ENCODE measurements at places on chromosomes 2 and 18.

GRCh38 chr2:161876416-161876815, 197.6 kb downstream of the DPP4 start:
- no peak for DNase-seq

GRCh38 chr2:176789751-176790150, 422.8 kb upstream of the HNRNPA3 start:
- DNase-seq, result no peak

DNA sequence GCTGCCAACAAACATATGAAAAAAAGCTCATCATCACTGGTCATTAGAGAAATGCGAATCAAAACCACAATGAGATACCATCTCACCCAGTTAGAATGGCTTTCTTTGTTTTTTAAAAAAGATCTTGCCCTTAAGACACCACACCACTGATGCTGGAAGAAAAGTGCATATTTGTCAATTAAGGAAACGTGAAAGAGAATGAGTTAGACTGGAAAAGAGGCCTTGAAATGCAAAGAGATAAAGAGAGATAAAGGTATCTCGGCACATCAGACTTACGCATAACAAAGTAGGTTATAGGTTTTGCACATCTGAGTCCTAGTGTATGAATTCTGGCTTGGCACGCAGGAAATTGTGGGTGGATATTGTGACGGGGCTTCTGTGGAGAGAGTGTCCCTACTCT, 149.5 kb downstream of the MTX2 start:
- no peak for DNase-seq

- DNase-seq, result no peak
These were observed 173.3 kb upstream of the ZFP36L2 start for GRCh38 chr2:43399515-43400264.

GRCh38 chr2:110678457-110679336, 834 bp upstream of the BUB1 start:
- no peak for DNase-seq

- DNase-seq, result no peak
These were observed 783.7 kb upstream of the TMEFF2 start for GRCh38 chr2:192978395-192978794.

GRCh38 chr2:27809761-27810241, 38.3 kb downstream of the MRPL33 start:
- DNase-seq, result no peak

DNA sequence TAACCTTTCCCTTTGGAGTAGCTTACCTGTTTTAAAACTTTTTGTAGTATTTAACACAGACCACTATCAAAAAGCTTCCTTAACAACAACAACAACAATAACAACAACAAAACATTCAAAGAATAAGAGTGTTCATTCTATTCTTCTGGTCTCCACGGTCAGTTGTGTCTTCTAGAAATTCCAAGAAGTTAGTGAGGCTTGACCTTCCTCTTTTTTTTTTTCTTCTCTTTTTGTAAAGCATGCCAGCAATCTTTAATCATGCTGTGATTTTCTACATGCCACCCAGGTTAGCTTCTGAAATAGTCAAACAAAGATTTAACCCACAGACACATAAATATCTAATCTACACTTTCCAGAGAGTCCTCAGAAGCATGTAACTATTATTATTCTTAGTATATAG, 28.4 kb upstream of the KLHL14 start:
- DNase-seq, result no peak

- no peak for DNase-seq
These were observed 76.7 kb downstream of the INHBB start for GRCh38 chr2:120422465-120423160.

- DNase-seq, result no peak
These were observed 44.4 kb upstream of the LRRTM1 start for GRCh38 chr2:80348953-80349352.

DNA sequence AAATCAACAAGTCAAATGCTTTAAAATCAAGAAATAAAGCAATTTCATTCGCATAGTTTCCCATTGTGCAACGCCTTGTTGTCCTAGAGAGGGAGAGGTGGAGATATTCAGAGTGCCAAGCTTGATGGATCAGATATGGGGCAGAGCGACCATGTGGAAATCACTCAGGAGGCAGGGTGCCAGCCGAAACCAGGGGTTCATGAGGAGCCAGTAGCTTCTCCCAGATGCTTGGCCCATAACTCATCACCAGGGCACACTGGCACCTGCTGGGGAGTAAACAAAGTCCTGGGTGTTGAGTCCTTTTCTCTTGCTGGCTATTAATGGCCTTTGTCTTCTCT, 53.0 kb upstream of the ASAP2 start:
- no peak for DNase-seq

GRCh38 chr2:88603146-88603545, 24.1 kb downstream of the EIF2AK3 start:
- DNase-seq, result no peak

GRCh38 chr2:178844269-178844668, 37.0 kb upstream of the TTN start:
- no peak for DNase-seq

- DNase-seq, result no peak
These were observed 1055.2 kb upstream of the FANCL start for GRCh38 chr2:59296279-59296678.

DNA sequence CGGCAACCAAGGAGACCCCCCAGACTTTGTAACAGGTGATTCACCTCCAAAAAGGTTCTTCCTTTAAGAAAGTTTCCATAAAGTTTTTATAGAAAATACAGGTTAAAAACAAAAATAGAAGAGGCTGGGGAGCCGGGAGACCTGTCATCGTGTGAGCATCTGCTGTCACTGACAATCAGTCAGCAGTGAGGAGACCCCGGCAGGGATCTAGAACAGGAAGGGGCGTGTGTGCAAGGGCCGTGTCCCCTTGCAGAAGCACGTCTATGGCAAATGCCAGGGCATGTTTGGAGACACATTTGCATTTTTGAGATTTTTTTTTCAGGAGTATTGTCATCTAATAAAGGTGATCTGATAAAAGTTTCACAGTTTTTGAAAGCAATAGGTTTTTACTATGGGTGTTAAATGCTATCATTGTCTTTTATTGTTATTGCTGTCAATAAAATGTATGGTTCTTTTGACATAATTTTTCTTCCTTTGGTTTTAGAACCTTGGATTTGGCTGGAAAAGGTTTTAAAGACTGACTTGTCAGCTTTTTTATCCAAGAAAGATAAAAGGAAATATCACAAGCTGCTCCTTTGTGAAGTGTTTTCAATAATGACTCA, 52.1 kb downstream of the MTCL1 start:
- no peak for DNase-seq

GRCh38 chr18:9404565-9405060, 70.0 kb downstream of the TWSG1 start:
- no peak for DNase-seq

DNA sequence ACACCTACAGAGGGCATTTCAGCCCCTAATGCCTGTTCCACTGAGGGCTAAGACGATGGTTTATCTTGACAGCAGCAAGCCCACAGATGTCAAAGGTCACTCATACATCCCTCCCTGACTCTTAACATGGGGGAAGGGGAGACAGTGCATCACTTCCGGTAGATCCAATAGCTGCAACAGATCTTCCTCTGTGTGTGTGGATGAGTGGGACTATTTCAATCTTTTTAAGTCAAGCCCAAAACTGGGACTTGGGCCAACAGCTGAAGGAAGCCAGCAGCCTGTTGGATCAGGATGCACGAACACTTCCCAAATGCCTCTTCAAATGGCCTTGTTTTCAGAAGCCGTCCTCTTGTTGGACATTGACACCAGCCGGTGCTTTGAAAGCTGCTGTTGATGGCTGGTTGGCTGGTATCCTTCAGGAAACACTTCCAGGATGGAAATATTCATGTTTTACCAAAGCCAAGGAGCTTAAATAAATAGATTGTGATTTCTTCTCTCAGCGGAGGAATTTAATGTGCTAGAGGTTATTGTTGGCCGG, 59.2 kb downstream of the IL1R2 start:
- DNase-seq, result no peak

DNA sequence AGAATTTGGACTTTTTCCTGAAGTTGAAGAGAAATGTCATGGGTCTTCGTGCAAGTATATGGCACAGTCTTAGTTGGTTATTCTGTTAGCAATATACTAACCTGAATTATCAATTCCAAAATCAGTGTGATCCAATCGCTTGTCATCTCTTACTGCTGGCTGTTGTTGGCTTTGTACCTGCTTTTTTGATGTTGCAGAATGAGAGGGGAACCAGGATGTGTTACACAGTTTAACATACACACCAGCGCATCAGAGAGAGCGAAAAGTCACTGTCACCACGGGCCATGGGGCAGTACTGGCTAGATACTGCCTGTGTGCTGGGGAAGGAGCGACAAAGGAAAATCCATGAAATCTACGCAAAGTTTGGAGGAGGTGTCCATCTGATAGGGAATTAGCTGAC, 59.3 kb upstream of the SPP2 start:
- no peak for DNase-seq

- no peak for DNase-seq
These were observed 2.7 kb downstream of the VSNL1 start for GRCh38 chr2:17543131-17543660.

- no peak for DNase-seq
These were observed 13.2 kb downstream of the EVA1A start for GRCh38 chr2:75547345-75548035.

- DNase-seq, result no peak
These were observed 49.1 kb downstream of the CYP1B1 start for GRCh38 chr2:38026846-38027245.

DNA sequence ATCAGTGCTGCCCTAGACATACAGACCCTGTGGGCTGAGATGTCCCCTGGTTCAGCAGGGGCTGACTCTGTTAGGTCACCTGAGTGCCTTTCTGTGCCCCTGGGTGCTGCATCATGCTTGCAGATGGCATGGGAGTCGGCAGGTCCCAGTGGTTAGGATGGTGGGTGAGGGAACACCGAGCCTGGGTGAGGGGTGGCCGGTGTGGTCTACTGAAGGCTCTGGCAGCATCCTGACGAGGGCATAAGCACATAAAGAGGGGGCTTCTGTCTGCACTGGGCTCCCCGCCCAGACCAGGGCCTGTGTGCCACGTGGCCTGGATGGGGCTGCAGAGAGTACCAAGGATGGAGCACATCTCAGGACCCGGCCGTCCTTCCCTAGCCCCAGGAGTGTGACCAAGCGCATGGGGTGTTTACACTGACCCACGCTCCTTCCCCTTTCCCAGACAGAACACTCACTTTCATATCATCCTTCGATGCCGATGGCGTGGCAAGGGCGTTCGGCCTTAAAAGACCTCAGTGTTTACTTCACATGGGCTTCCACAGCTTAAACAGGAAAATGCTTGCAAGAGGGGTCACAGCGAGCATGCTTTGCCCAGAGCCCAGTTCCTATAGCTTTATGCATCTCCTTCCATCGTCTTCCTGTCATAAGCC, 115.1 kb downstream of the STPG4 start:
- DNase-seq, result no peak

- no peak for DNase-seq
These were observed 1.5 kb downstream of the TRMT61B start for GRCh38 chr2:28868611-28869010.

- no peak for DNase-seq
These were observed 173.4 kb downstream of the GLI2 start for GRCh38 chr2:120909102-120909501.

- DNase-seq, result no peak
These were observed 27.9 kb downstream of the MGAT4A start for GRCh38 chr2:98702858-98703620.

DNA sequence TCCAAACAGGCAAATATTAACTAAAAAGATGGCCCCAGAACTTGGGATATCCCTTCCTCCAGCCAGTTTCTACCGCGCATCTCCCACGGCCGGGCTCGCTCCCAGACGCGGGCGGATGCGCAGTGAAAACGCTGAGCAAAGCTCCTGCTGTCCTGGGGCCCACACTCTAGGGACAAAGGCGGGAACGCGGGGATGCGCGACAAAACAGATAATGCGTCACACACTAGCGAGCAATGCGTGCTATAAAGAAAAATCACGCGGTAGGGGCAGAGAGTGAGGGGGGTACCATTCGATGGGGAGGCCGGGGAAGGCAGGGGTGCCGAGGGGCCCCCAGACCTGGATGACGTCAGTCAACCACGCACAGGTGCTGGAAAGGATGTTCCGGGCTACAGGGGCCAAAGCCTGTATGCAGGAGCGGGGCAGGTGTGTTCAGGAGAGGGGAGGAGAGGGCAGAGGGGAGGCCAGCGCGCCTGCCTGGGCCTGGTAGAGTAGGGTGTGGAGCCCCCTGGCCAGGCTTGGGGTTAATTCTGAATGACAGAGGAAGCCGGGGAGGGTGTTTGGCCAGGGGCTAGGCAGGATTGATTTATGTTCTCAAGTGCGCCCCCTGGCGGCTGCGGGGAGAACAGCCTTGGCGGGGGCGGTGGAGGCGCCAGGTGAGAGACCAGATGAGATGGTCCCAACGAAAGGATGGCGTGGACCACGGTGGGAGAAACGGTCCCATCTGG, 14.9 kb upstream of the ITM2C start:
- DNase-seq, result peak; percentile 31

- no peak for DNase-seq
These were observed 17.7 kb downstream of the SLC66A2 start for GRCh38 chr18:79933765-79934164.

GRCh38 chr2:205177546-205177945, 504.8 kb upstream of the NRP2 start:
- no peak for DNase-seq

DNA sequence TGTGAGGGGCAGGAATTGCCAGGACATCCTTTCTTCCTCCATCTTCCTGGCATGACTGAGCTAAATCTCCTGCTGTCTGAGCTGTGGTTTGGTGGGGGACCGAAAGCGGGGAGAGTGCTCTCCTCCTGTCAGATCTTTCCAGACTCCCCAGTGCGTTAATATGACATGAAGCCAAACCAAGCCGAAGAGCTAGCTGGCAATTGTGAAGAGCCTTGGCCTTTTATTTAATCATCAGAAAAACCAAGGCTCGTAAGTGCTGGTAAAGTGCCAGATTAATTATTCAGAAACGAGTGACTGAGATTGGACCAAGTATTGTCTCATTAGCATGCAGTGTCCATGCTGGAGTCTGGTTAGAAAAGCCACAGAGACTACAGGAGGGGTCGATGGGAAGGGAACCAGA, 14.5 kb upstream of the LRPPRC start:
- DNase-seq, result no peak
